Stimulated activated CD4-positive, alpha-beta T cell treated with anti-CD3 and anti-CD28 coated beads, Interleukin-1b, Interleukin-23, amount 100 ng/mL, for 4 hours (primary cell): ENCODE measurements at places on chromosomes 1 and 21.

DNA sequence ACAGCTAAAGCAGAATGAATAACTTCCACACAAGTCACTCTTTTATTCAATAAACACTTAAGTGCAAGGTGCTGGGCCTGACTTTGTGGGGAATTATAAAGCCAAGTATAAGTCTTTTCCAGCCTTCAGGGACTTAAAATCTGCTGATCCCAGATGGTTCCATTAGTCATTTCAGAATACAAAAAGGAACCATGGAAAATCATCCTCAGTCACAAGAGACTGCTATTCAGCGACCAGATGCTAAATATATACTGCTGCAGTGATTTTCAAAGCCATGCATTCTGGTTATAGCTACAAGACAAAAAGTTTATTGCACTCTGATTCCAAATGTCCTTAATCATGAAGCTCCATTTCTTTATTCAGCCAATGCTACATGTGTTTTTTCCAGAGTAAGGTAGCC lies 25.7 kb downstream of the GLMN start:
- DNase-seq, result no peak

- DNase-seq, result no peak
These were observed 17.4 kb upstream of the MYOG start for GRCh38 chr1:203103216-203103615.

- peak; percentile 39 for DNase-seq
These were observed 54.1 kb downstream of the TOMM20 start for GRCh38 chr1:235074523-235075047.

DNA sequence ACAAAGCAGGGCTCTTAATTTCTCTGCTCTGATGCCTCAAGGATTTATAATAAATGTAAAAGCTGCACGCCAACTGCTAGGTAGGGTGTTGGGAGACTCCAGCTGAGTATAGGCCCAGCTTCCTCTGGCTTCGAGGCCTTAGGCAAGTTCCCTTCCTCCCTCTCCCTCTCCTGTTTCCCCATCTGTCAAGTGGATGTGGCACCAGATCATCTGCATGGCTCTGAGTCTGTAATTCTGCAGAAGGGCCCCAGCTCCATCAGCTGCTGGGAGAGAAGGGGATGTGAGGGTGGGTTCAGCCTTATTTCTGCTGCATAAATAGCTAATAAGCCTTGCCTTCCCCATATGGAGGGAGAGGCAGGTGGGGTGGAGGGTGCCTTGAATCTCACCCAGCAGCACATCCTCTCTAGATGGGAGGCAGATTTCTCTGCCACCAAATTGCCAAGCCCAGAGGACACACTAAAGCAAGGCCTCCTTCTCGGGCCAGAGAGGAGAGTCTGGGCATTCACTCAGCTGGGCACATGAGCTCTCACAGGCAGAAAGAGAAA lies 3.8 kb downstream of the TRIM62 start:
- no peak for DNase-seq

- peak; percentile 55 for DNase-seq
These were observed 14.0 kb upstream of the ZNF692 start for GRCh38 chr1:248872752-248873408.

GRCh38 chr1:59072583-59072947 lies 224.3 kb upstream of the FGGY start:
- DNase-seq, result no peak

DNA sequence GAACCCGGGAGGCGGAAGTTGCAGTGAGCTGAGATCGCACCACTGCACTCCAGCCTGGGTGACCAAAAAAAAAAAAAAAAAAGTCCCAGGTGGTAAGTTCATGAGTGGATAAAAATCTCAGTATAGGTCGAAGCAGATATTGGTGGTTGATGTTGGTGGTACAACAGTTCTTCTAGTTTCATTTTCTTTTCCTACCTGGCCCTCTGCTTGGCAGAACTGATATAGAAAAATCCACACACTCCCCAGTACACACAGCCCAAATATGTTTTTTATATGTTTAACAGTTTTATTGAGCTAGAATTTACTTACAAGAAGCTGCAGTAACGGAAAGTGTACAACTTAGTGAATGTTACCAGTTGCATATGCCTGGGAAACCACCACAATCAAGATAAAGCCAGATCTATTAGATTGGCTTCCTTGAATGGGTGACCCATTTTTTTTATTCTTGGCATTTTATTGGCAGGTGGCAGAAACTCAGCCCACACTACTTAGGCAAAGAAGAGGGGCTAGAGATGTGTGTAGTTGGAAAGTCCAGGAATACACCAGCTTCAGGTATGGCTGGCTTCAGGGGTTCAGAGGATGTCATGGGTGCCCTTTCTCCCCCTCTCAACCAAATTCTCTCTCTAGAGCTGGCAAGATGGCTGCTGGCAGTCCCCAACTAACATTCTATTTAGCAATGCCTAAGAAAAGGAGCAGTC lies 118.3 kb upstream of the SLC25A33 start:
- DNase-seq, result no peak

GRCh38 chr21:29359718-29360117 lies 61.0 kb downstream of the BACH1 start:
- DNase-seq, result no peak

DNA sequence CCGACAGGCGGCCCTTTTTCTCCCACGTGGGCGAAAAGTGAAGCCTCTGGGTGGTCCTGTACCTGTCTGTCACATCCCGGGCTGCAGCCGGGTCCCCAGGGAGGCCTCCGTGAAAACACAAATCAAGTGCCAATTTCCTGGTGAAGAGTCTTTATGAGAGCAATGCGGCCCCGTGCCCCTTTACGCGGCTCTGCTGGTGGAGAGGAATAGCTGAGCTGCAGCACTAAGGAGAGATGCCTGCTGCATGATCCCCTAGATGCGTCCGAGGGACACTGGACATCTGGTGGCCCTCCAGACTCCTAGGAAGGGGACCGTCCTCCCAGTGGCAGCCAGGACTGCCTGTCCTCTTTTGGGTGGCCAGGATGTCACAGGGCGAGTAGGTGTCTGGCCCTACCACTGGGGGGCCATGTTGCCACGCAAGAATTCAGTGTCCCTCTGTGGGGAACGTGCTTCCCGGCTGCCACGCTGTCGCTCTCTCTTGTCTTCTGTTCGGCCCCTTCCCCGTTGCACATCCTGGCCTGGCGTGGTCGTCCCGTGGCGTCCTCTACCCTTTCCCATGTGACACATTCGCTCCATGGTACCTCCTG lies 38.7 kb downstream of the COL18A1 start:
- no peak for DNase-seq

DNA sequence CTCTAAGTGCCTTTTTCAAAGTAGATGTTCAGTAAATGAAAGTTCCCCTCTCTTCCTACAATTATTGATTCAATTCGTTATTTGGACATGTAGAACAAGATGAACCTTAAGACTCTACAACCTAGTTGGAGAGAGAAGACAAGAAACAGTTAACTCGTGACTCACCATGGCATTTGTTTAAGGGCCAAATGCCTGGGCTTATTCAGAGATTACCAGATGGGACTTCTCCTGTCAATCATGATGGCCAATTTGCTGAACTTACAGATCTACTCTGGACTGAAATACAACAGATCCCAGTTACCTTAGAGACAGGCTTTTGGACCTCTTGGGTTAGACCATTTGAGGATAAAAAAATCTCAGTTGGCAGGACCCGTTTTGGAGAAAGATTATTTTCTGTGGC lies 93.5 kb downstream of the C1orf94 start:
- no peak for DNase-seq

DNA sequence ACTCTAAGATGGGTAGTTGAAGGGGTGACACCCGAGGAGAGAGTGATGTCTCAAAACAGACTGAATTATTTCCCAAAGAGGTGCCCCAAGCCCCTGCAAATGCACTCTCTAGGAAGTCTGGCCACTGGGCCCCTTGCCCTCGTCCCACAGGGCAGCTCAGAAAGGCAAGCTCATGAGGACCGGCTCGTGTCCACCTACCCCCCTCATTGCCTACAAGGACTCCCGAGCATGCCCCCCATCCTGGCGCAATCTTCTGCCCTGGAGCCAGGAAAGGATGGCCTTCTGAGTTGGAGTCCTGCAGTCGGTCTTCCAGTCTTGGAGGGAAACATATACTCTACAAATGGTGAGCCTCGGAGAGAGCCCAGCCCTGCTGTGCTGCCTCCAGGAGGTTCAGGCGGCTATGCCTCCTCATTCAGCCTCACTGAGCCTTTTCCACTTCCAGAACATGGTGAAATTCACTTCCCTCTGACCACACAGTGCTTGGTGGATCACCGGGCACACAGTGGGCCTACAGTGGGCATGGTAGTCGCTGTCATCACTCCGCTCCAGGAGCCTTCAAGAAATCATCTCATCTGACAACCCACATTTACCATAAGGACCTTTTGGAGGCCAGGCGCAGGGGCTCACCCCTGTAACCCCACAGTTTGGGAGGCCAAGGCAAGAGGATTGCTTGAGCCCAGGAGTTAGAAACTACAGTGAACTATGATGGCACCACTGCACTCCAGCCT lies 5.8 kb upstream of the WNT3A start:
- DNase-seq, result no peak

DNA sequence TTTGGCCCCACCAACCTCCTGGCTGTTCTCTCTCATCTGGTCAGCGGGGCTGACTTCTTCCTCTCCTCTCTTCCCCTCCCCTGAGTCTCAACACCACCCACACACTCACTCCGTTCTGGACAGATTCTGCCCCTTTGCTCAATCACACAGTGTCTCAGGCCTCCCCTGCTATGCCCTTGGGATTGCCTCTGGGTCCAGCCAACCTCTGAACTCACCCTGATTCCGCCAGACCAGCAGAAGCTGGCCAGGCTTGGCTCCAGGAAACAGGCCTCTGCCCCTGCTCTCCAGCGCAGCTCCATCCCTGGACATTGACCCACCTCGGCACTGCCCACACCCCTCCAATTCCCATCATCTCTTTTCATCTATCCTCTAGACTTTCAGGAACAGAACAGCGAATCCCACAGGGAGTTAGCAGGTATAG lies 22.1 kb downstream of the AHDC1 start:
- DNase-seq, result no peak

DNA sequence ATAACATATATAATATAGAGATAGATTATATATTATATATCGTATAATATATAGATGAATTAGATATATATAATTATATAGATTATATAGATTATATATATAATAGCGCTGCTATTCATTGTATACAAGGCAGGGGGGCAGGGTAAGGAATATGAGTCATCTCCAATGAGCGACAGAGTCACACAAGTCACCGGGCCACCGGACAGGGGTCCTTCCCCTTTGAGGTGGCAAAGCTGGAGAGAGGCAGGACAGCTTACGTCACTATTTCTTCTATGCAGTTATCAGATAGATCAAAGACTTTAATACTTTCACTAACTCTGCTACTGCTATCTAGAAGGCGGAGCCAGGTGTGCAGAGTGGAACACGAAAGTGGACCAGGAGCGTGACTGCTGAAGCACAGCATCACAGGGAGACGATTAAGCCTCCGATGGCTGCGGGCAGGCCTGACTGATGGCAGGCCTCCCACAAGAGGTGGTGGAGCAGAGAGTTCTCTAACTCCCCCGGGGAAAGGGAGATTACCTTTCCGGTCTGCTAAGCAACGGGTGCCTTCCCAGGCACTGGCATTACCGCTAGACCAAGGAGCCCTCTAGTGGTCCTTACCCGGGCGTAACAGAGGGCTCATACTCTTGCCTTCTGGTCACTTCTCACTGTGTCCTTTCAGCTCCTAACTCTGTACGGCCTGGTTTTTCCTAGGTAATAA lies 2154.7 kb downstream of the MRPL39 start:
- no peak for DNase-seq

DNA sequence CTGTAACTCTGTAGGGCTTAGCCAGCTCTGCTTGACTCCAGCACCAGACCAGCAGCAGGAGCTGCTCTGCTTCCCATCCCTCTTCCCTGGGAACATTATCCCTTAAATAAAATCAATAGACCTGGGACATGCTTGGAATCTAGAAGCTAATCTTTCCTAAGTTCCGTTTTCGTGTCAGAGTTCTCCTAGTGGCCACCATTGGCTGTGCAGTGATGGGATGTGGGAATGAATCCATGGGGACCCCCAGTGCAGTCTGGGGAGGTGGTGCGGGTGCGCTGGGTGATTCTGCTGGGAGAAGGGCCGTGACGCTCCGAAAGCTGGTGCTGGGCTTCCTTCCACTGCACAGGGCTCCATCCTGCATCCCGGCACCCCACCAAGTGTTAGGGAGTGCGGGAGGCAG lies 202.7 kb downstream of the CAMTA1 start:
- DNase-seq, result no peak

- no peak for DNase-seq
These were observed at the start of gene OR2L8 for GRCh38 chr1:247948558-247948957. Gene OR2L8 (plus strand): TSS chr1:247948858. CDS start chr1:247948858, 0 bp downstream.

DNA sequence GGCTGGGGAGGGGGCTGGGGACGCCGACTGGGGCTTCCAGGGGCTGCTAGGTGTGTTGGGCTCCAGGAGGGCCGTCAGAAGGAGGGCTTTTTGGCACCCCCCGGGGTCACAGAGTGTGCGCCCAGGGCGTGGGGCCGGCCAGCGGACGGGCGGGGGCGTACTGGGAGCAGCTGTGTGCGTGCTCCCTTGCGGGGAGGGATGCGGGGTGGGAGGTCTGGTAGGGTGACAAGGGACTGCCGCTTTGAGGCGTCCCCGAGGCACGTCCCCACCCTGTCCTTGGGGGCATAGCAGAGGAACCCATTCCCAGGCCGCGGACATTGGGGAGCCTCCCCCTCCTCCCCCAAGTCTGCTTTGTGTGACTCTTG lies 1.1 kb downstream of the FOXO6 start:
- DNase-seq, result no peak

DNA sequence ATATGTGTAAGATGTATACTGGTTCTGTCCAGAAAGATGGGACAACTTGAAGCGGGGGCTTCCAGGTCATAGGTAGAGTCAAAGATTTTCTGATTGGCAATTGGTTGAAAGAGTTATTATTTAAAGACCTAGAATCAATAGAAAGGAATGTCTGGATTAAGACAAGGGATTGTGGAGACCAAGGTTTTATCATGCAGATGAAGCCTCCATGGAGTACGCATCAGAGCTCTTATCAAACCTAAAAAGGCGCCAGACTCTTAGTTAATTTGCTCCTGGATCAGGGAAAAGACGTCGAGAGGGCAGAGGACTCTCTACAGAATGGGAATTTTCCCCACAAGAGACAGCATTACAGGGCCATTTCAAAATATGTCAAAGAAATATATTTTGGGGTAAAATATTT lies 23.7 kb upstream of the ETV3 start:
- no peak for DNase-seq

GRCh38 chr1:11458811-11459275 lies 20.1 kb upstream of the DISP3 start:
- no peak for DNase-seq

- DNase-seq, result no peak
These were observed 600 bp downstream of the CLK2 start for GRCh38 chr1:155272466-155273342.

GRCh38 chr1:189697113-189697512 lies 780.6 kb downstream of the BRINP3 start:
- no peak for DNase-seq

GRCh38 chr1:200211157-200211556 lies 183.6 kb downstream of the NR5A2 start:
- DNase-seq, result no peak

GRCh38 chr1:175675017-175675416 lies 68.4 kb downstream of the TNR start:
- DNase-seq, result no peak

DNA sequence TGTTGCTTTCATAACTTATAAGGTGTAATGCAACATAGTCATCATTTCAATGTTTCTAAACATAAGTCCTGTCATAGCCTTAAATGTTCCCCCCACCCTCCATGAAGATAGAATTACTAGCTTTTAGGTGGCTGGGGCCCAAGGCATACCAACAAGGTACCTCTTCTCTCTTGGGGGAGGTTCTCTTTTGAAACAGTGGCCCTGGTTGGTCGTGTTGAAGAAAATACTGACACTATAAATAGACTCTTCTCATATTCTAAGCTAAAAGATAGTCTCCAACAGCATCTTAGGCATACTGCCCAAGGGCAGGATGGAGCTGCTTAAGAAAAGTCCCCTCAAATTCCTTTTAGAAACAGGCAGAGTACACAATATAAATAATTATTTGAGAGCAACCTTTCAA lies 255.0 kb downstream of the FAF1 start:
- DNase-seq, result no peak
